ENCODE measurements at places on chromosomes 16 and 17. TPM values are rescaled to one million over a fixed set of nuclear protein-coding genes. Genes with fewer than 3 reads are reported as not detected.
A peak's percentile ranks its signal among the peaks of the same experiment; 100 is the strongest.

IRX3 gene
- 5.0 TPM for total RNA-seq

- no peak for DNase-seq
Observed at GRCh38 chr16:19882646-19883045, 2.0 kb downstream of the GPRC5B start.

GRCh38 chr16:16009401-16009800 is 60.0 kb downstream of the ABCC1 start:
- no peak for DNase-seq

- DNase-seq: no peak
Observed at GRCh38 chr16:4745274-4745569, 10.9 kb downstream of the DNAAF8 start.

CD300E gene
- total RNA-seq: 0.65 TPM

GRCh38 chr16:19380328-19380727 is 37.4 kb upstream of the TMC5 start:
- no peak for DNase-seq

TBX2 gene
- total RNA-seq: 12.1 TPM

CORO1A gene
- 14.8 TPM for total RNA-seq

GRCh38 chr16:10616756-10617640 is 36.6 kb upstream of the EMP2 start:
- peak; percentile 84 for DNase-seq

DNA sequence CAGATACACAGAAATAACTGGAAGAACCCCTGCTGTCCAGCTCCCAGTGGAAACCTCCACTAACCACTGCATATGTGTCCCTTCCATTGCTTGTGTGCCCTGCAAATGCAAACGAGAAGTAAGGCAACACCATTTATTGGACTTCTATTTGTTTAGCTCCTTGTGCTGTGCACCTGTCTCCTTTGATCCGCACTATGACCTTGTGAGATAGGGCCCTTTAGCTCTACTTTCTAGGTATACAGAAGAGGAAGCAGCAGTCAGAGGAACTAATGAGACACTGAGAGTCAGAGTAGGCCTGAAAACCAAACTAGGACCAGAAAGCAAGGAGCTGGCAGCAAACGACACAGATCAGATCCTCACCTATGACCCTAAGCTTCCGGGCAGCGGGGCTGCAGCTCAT is 22.4 kb downstream of the SOX9 start:
- no peak for DNase-seq

Measured in left cardiac atrium (tissue), 4 donors.